ENCODE measurements at places on chromosomes 11 and 22.

DNA sequence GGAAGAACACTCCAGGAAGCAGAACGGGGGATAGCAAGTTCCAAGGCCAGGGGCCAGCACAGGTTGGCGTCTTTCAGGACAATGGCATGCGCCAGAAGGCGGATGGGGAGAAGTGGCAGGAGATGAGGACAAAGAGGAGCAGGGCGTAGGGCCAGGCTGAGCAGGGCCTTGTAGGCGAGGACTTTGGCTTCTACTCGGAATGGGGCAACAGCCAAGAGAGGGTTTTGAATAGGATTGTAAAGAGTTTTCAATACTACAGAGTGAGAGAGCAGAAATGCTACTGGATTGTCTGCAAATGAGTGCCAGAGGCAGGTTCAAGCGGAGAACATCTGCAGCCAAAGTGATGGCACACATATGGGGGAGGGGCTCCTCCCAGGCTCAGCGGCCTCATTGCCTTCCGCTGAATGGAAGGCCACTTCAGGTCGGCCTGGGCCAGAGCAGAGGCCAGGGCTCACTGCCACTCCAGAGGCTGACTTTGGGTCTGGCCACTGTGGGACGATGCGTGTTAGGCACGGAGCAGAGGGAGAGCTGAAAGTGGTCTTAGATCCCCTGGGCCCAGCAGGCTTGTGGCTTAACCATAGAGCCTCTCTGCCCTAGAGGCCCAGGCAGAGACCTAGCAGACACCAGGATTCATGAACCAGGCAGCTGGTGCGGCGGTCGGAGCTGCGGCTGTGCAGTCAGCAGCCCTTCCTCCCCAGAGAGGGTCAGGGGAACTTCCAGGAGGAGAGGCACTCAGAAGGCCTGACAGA lies 118.2 kb downstream of the DSCAML1 start:
- DNase-seq, result no peak

DNA sequence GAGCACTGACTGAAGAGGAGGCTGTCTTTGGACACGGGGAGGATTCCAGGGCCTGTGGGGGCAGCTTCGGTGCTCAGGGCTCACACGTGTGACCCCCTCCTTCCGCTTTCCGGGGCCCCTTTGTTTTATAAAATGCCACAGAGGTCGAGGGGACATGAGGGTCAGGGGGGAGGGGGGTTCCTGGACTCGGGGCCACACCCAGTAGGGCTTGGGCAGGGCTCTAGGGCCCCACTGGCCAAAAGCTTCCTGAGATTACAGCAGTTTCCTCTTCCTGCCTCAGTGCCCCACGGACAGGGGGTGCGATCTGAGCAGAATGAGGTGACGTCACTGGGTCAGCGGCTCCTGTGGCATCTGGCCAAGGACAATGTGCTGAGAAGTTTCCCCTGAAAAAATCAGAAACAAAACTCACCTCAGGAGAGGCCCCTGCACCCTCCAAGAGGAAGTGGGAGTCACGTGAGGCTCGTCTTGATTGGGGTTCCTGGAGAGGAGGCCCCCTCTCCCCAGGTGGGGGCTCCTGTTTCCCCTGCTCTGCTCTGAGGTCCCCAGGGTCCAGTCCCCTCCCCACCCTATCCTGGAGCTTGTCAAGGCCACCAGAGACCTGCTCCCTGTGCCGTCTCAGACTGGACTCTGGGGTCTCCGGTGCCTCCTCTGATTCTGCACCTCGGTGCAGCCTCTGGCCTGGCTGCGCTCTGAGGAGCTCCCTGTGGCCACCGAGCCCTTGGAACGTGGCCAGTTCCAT lies 6.4 kb upstream of the IFITM3 start:
- no peak for DNase-seq

DNA sequence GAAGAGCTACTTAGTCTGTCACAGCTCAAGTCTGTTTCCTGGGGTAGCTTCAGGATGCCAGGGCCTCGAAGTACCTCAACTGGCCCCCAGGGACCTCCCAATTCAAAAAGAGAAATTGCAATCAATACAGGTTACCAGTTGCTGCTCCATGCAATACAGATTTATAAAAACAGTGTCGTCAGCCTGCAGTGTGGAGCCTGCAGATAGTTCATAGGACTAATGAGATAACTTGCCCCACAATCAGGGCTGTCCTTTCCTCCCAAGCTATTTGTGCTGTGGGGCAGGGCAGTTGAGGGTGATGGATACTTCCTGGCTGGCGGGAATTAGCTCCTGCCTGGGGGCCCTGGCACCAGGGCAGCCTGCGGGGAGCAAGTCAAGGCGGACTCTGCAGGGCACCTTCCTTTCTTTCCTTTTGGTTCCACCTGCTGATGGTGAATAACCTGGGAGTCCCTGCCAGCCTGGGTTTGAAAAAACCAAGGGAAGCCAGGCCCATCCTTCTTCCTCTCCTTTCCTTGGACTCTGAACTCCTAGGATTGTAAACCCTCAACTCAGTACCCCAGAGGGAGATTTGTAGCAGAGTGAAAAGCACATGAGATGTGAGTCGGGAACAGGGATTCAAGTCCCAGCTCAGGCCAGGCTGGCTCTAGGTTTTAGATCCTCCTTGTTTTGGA lies 216.6 kb downstream of the CEP164 start:
- DNase-seq, result no peak

DNA sequence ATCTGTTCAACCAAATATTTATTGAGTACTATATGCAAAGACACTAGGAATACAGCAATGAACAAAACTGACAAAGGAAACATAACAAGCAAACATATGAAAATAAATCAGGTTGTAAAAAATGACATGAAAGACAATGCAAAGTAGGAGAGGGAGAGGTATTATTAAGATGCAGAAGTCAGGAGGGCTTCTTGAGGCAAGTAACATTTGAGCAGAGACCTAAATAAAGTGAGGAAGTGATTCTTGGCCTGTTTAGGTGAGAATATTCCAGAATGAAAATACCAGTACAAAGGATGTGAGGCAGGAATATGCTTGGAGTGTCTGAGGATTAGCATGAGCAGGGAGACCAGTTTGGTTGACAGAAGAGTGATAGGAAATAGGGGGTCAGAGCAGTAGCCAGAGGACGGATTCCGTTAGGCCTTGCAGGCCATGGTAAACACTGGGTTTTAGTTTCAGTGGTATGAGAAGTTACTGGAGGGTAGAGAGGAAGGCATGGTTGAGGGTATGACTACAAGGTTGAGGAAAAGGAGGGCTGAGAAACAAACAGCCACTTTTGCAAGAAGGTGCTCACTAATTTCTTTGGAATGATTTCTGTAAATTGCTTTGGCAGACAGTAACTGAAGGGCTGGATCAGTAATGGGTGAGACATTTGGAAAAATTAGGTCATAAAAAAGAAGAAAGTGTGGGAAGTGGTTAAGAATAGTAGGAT lies 191.9 kb downstream of the SWAP70 start:
- DNase-seq, result no peak

DNA sequence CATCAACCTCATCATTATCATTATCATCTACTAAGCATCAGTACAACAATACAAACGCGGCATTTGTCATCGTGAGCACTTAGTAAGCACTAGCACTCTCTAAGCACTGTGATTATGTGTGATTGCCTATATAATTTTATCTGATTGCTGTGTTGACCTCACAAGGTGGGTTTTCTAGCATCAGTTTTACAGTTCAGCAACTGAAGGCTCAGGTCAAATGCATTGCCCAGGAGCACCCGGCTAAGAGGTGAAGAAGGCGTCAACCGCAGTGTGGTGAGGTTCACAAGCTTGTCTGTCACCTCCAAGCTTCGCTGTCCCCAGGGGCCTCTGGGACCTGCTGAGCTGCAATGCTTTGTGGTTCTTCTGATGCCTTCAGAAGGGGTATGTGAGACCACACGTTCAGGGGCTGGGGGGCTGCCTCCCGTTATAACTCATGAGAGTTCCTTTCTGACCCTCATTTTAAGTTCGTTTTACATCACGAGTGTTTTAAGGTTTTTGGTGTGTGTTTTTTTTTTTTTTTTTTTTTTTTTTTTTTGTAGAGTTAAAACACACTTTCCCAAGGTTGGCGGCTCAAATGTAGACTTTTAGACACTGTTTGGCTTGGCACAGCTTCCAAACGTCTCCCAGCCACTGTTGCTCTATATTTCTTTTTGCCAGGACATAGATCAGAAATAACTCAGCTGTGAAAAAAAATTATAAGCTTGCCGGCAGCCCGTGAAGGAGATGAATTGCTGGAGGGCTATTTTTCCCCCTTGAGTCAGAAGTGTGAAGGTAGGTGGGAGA lies 33.8 kb upstream of the SCUBE1 start:
- peak; percentile 25 for DNase-seq

GRCh38 chr11:112348480-112349029 lies 87.9 kb upstream of the PLET1 start:
- DNase-seq, result no peak

DNA sequence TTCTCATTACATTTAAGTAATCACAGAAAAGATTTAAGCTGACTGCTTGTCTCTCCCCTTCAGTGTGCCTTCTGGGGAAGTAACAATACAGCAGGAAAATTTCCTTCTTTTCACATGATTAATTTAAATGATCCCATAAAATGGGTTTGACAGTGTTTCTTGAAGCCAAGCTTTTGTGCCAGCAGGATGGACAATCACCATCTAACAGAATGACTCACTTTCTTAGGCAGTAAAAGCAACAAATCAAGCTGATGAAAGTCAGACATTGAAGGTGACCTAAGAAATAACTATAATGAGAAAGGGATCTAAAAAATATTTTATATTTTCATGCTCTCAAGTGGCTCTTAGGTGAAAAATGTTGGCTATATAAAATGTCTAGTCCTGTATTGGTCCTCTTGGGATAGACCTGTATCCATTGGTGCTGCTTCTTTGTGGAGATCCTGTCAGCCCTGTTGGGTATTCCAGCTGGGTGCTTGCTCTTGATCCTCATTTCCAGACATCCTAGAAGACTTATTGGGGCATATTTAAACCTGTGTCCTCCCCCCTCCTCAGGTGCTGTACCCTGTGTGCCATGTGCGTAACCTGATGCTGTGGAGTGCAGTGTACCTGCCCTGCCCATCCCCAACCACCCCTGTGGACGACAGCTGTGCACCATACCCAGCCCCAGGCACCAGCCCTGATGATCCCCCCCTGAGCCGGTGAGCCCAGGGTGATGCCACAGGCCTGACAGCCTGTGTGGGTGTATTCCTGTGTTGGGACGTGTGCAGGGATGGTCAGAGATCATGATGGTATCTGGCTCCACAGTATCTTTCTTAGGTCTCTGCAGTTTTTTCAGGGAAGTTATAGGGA lies 62.7 kb upstream of the HORMAD2 start:
- DNase-seq, result no peak

GRCh38 chr11:7775689-7776088 lies 21.1 kb downstream of the OR5P2 start:
- no peak for DNase-seq

DNA sequence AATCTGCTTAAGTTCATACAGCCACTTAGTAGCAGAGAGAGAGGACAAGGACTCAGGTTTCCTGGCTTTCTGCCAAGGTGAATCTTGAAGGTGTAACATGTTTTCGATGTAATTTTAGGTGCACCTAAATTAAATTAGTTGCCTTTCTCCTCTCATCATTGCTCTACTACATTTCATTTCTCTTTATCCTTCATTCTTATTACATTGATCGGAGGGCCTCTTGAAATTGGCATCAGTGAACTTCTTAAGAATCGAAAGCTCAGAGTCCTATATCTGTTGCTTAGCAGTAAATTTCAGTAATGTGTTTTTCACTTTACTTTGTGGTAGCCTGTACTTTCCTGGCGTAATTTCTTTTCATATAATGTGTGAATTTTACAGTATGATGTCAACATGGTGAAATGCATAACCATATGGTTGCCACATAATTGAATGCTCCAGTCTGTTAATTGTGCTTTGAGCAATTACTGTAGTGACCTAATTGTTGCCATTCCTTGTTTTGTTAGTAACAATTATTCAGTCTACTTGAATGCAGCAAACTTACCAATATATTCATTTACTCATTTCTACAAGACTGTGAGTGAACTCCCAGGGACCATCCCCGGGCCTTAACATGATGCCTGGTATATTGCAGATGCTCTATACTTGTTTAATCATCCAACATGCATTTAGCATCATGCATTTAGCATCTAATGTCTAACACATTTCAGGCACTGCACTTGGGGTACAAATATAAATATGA lies 138.1 kb downstream of the MAML2 start:
- DNase-seq, result no peak

DNA sequence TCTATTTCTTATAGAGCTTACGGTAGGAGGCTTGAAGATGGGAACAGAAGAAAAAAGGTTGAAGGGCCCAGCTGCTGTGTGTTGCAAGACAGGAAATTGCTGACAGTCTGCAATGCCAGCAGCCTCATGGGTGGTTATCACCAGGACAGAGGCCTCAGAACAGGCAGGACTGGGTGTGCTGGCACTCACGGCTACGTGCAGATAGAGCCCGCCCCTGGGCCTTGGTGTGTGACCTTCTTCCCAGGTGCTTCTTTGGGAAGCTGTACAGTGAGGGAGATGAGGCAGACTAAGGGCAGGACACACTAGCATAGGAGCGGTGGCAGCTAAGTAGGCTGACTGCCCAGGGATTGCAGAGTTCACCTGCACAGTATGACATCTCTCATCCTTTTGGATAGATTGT lies 12.6 kb downstream of the PRAME start:
- DNase-seq, result no peak

GRCh38 chr22:41070665-41071331 lies 21.6 kb upstream of the EP300 start:
- DNase-seq, result no peak

DNA sequence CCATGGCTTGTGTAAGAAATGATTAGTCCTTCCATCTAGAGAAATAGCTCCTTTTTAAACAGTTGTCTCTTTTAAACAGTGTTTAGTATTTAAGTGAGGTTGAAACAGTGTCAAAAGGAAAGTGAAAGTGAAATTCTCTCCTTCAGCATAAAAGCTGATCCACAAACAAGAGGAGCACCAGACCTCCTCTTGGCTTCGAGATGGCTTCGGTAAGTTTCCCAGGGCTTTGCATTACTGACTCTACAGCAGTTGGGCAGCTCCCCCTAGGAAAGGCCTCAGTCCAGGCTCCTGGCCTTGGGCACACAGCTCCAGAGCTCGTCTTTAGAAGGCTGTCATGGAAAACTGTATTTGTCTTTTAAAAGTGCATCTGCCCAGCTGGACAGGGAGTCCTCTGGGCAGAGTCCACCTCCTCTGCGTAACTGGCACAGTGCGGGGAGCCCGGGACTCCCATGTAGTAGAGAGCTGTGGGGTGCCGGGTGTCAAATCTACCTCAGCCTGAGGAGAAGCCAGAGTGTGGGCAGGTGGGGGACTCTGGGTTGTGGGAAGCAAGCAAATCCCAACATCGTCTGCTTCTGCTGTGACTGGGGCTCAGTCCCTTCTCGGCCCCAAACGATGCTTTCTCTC lies at the start of gene PLAAT4:
Gene PLAAT4, plus strand, starts transcription at position 140 of the 624 bp plus-strand sequence. Its CDS starts 61 bp downstream, at position 201.
- peak; percentile 81 for DNase-seq
